ENCODE measurements at places on chromosomes 6 and 20.
A peak's percentile ranks its signal among the peaks of the same experiment; 100 is the strongest.

GRCh38 chr6:44676826-44677433 is 289.4 kb downstream of the CDC5L start:
- no peak for DNase-seq

DNA sequence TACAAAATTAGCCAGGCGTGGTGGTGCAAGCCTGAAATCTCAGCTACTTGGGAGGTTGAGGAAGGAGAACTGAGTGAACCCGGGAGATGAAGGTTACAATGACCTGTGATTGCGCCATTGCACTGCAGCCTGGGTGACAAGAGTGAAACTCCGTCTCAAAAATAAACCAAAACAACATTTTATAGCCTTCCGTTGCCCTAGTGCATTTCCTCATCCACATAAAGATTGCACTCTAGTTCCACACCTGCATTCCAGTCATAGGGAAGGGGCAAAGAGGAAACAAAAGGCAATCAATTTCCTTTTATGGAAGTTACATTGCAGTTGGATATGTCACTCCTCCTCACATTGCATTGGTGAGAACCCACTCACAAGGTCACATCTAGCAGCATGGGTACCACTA is 182.7 kb upstream of the ARG1 start:
- no peak for DNase-seq

GRCh38 chr20:4065391-4065844 is 50.1 kb upstream of the RNF24 start:
- peak; percentile 38 for DNase-seq

GRCh38 chr6:110958329-110959192 is at the start of gene GTF3C6:
Gene GTF3C6, plus strand, starts transcription at chr6:110958706. Its CDS starts 64 bp downstream, at chr6:110958770.
- peak; percentile 66 for DNase-seq

GRCh38 chr20:47971058-47971791 is 185.9 kb upstream of the SULF2 start:
- DNase-seq: no peak

GRCh38 chr20:23928788-23929187 is 49.2 kb upstream of the CST5 start:
- no peak for DNase-seq

- DNase-seq: peak; percentile 46
Measured at GRCh38 chr6:1770968-1771723, 161.4 kb downstream of the FOXC1 start.

- no peak for DNase-seq
Measured at GRCh38 chr6:107794771-107795170, 29.3 kb downstream of the SCML4 start.

DNA sequence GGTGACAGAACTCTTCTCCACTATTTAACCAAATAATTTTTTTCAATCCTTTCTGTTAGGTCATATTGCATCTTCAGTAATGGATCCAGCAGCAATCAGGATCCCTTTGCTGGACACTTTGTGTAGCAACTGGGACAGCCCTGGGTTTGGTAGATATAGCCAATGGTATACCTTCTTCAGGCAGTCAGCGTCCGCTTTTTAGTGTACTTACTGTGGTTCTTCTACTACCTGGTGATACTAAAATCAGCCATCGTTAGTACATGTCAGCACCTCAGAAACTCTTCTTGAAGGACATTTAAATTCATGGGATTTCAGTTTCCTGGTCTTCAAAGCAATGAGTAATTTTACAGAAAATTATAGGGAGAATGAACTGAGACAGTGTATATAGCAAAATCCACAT is 93.5 kb downstream of the ADGRG6 start:
- no peak for DNase-seq

- peak; percentile 17 for DNase-seq
Measured at GRCh38 chr6:54988576-54988975, 142.0 kb downstream of the FAM83B start.

DNA sequence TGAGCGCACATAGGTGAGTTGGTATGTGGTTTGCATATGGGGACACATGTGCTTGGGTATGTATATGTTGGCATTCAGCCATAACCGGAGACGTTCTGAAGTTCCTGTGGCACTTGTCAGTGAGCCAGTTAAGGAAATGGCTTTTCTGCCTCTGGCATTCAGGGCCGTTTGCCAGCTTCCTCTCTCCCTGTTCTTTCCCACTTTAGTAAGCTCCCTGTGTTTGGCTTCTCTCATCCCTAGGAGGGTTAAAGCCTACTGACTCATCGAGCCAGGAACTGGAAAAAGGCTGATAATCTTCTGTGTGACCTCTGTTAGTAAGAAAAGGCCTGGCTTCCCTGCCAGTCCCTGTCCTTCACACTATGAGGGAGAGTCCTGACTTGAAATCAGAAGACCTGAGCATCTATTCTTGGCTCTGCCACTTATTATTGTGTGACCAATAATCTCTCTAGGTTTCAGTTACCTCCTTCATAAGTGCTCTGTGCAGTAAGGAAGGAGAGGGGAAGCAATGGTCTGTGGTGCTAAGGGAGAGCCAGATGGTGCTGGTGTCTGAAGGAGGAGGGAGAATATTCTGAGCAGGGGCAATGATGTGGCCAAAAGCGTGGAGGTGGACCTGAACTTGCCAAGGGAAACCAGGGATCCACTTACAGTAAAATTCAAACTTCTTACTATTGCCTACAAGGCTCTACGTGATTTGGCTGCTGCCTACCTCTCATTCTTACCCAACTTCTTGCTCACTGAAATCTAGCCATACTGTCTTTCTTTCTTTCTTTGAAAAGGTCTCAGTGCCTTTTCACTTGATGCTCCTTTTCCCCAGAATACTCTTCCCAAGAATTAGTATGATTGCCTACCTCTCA is 31.4 kb downstream of the ACSS2 start:
- peak; percentile 99 for DNase-seq

- DNase-seq: no peak
Measured at GRCh38 chr6:44332585-44332984, 9.9 kb upstream of the SPATS1 start.

- DNase-seq: no peak
Measured at GRCh38 chr6:156336089-156336488, 441.1 kb upstream of the ARID1B start.

DNA sequence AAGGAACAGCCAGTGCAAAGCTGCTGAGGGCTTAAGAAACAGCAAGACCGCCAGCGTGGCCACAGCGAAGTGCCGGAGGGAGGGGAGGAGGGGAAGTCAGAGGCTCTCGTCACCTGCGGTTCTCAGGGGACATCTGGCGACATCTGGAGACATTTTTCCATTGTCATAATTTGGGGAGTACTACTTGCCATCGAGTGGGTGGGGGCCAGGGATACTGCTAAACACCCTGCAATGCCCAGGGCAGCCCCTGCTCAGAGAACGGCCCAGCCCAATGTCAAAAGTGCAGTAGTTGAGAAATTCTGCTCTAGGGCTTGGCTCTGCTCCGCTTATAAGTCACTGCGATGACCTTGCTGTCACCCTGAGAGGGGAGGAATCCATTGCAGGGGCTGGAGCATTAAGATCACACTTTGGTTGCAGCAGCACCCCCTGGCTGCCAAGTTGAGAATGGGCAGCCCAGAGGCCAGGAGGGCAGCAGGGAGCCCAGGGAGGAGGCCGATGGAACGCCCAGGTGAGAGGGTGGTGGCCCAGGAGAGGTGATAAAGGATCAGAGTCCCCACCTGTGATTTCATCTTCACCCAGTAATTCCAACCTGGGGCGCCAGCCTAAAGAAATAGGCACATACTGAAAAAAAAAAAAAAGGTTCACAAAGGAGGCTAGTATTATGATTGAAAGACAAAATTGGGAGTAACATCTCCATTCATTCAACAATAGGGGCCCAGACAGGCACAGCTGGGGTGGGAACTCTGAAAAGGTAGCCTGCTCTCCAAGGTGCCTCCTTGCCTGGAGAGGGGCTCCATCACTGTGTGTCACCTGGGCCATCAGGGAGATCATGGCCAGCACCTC is 218.2 kb downstream of the BMP7 start:
- DNase-seq: peak; percentile 39

DNA sequence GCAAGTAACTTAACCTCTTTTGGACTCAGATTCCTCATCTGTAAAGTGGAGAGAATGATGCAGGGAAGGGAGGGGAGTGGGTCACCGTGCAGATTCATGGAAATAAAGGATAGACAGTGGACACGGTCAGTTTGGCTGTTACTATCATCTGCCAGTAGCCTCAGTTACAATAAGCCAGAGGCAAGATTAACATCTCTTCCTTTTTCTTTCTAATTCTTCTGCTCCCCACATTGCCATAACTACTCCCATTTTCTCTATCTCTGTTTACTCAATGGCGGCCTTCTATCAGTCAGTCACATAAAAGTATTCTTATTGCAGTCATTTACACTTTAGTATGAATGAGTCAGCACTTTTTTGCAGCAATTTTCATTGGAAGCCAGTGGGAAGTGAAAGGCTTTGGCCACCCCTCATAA is 49.2 kb downstream of the PPP1R16B start:
- DNase-seq: no peak

DNA sequence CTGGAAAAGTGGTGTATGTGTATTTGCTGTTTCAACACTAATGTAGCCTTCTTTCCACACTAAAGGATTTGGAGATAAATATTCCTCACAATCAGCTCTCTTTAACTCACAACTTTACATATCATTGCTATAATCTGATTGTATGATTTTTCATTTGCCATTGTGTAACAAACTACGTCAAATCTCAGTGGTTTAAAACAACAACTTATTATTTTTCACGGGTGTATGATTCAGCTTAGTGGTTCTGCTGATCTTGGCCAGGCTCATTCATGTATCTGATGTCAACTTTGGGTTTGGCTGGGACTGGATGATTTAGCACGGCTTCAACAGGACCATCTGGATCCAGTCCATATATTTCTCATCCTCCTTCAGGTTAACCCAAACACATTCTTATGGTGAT is 55.4 kb upstream of the TMX4 start:
- DNase-seq: no peak

- no peak for DNase-seq
Measured at GRCh38 chr6:34958734-34959133, 69.7 kb downstream of the ANKS1A start.

DNA sequence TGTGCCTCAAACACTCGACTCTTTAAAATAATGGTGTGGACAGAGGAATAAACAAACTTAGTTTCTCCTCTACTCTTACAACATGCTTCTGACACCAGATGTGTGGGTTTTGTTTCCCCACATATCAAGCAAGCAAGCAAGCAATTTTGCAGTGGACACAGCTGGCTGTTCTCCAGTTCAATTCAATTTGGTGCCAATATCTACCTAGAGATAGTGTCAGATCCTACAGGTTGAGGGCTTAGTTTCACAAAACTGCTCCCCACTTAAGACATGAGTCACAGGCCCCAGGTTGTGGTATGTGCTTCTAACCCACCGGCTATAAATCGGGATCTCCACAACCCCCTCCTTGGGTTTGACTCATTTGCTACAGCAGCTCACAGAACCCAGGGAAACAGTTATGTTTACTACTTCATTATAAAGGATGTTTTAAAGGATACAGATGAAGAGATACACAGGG is 131.4 kb upstream of the TRAF3IP2 start:
- peak; percentile 26 for DNase-seq

DNA sequence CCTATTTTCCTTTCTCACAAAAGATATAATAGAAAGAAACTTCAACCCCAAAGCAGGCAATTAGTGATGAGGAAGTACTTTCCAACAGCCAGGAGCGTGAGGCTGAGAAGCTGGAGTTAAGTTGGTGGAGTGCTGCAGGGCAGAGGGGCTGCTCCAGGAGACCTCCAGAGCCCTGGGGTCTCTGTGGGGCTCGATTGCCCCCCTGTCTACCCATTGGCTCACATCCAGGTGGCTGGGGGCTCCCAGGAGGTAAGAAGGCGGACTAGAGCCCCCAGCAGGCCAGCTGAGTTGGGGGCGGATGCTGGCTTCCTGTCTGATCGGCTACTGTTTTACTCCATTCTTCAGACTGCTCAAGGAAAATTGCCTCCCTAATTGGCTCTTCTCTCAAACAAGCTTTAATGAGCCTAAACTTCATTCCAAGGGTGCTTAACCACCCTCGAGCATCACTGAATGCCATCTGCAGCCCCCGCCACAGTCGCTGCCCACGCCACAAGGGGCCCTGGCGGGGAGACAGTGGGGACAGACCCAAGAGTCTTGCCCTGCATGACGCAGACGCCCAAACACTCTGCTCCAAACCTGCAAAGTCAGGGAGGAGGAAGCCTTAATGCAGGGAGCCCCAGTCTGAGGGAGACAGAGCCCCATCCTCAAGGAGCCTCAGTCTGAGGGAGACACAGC is 78.6 kb downstream of the MDGA1 start:
- DNase-seq: no peak

GRCh38 chr6:150940941-150941340 is 75.4 kb downstream of the MTHFD1L start:
- no peak for DNase-seq

DNA sequence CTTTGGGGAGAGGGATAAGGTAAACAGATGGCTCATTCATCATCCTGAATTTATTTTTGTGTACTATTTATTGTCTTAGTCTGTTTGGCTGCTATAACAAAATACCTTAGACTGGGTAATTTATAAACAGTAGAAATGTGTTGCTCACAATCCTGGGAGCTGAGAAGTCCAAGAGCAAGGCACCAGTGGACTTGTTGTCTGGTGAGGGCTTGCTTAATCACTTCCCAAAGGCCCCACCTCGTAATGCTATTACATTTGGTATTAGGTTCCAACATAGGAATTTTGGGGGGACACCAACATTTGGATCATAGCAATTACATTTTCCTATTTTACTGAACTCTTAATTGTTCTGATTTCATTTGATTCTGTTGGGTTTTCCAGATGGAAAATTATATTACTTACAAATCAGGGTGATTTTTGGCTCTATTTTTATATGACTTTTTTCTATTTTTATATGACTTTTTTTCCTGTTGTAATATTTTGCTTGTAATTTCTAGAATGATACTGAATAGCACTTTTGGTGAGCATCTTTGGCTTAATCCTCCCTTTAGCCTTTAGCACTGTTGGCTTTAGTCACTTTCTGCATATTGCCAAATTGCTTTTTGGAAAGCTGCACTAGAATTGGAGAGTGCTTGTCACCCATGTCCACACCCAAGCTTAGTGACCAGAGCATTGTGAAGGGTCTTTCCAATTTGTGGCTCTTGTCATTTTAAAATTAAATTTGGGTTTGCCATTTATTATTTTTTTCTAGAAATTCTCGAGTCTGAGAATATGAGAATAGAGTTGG is 43.7 kb upstream of the TULP4 start:
- DNase-seq: no peak

GRCh38 chr6:150138638-150139037 is 4.2 kb upstream of the PPP1R14C start:
- no peak for DNase-seq

- no peak for DNase-seq
Measured at GRCh38 chr6:85997206-85997605, 354.5 kb upstream of the SYNCRIP start.

- DNase-seq: peak; percentile 41
Measured at GRCh38 chr20:44056010-44056698, 130.8 kb downstream of the JPH2 start.

DNA sequence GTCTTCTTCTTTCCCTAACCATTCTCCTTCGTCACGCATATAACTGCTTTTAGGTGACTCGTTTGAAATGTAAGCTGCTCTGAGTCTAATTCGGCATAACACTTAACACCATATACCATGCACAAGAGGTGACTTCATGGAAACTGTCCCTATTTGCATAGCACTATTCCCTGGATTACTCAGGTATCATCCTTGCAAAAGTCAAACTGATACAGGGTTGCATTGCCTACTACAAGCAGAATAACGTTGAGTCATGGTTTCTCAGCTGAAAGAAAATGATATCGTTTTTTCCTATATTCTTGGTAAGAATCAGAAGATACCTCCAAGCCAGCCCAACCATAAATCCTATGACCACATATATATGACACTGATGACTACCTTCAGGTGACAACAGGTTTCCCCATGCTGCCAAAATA is 227.5 kb downstream of the ATXN1 start:
- DNase-seq: no peak

All from RWPE1 (cell line).